Psoas muscle (tissue), 8 donors: ENCODE measurements at places on chromosomes 3 and 15. TPM values are rescaled to one million over a fixed set of nuclear protein-coding genes. Genes with fewer than 3 reads are reported as not detected.

CLDN18 gene
- polyA plus RNA-seq: not detected

LYZL4 gene
- not detected for polyA plus RNA-seq

TNFAIP8L3 gene
- polyA plus RNA-seq: 0.77 TPM

KCNMB3 gene
- polyA plus RNA-seq: 0.72 TPM

ZNF660 gene
- 0.18 TPM for polyA plus RNA-seq

CTNNB1 gene
- polyA plus RNA-seq: 32.1 TPM

C3orf85 gene
- polyA plus RNA-seq: not detected

COL6A5 gene
- polyA plus RNA-seq: not detected

RFC4 gene
- polyA plus RNA-seq: 17.2 TPM

DNA sequence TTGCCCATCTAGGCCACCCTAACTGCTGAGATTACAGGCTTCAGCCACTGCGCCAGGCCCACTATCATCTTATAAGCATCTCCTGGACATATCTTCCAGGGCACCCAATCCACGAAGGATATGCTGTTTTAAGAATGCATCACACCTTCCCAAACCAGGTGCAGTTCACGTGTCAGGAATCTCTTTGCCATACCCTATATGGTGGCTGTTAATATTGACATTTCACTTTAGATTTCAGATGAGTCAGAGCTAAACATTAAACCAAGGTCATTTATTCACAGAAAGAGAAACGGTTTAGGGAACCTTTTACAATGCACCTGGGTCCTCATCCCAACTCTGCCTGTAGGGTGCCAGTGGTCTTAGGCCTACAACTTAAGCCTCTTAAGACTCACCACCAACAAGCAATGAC lies 85.7 kb downstream of the TBL1XR1 start:
- DNase-seq: no peak

- no peak for DNase-seq
Observed at GRCh38 chr3:36906504-36907149, 38.2 kb downstream of the TRANK1 start.

DNA sequence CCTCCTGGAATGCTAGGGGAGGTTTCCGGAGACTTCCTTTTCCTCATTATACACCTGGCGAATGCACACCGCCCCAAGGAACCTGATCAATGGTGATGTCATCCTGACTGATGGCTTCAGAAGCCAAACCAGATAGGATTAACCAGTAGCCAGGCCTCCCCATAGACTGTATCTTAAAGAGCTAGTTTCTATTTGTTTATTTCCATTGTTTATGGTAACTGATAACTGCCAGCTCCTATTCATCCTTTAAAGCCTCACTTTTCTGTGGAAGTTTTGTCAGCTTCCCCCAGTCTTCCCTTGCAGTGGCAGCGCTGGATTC lies at the start of gene MKRN2OS:
MKRN2OS (minus strand) TSS at position 27 of the 319 bp plus-strand sequence. CDS start 35 bp downstream, outside the sequence.
- no peak for DNase-seq

GRCh38 chr3:128060473-128061381 lies 8.5 kb downstream of the SEC61A1 start:
- no peak for DNase-seq

GRCh38 chr3:193132964-193133363 lies 108.1 kb upstream of the PLAAT1 start:
- DNase-seq: no peak

GRCh38 chr15:93052090-93052879 lies 36.7 kb downstream of the RGMA start:
- DNase-seq: no peak

- DNase-seq: no peak
Observed at GRCh38 chr15:66592505-66593218, 26.9 kb upstream of the LCTL start.

GRCh38 chr3:30832961-30833575 lies 61.4 kb downstream of the GADL1 start:
- no peak for DNase-seq

DNA sequence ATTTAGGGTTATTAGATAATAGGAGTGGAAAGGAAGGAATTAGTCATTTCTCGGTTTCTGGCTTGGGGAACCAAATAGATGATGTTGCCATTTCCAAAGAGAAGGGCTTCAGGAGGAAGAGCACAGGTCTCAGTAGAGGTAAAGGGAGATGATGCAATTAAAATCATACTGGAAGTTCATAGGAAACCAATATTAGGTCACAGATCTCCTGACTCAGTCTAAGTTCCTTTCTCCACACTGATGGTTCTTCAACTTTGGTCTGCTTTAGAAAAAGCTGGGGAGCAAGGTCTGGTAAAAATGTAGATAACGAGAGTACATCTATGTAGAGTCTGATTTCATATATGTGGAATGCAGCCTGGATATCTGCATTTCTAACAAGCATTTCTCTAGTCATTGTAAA lies 130.9 kb downstream of the POLQ start:
- DNase-seq: no peak

DNA sequence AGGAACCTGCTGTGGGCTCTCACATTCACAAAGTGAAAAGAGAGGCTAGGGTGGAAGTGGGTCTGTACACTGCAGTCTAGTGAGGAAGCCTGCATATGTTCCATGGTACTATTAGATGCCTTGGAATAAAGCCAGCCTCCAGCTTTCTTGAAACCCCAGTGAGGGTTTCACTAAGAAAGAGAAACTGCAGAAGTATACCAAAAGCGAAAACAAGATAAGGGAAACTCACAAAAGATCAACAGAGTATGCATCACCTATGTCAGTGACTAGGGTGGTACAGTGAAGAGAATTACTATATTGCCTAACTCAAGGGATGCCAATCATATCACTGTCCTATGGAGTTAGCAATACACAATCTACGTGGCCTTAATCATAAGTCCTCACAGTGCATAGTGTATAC lies 212.5 kb upstream of the GADL1 start:
- DNase-seq: no peak

GRCh38 chr3:28982906-28983305 lies 298.0 kb upstream of the RBMS3 start:
- no peak for DNase-seq

- DNase-seq: no peak
Observed at GRCh38 chr3:154684440-154684839, 254.4 kb upstream of the GPR149 start.

GRCh38 chr3:141680620-141681389 lies 57.3 kb upstream of the RNF7 start:
- DNase-seq: peak; percentile 21

- DNase-seq: no peak
Observed at GRCh38 chr3:182118066-182118465, 406.3 kb downstream of the SOX2 start.

DNA sequence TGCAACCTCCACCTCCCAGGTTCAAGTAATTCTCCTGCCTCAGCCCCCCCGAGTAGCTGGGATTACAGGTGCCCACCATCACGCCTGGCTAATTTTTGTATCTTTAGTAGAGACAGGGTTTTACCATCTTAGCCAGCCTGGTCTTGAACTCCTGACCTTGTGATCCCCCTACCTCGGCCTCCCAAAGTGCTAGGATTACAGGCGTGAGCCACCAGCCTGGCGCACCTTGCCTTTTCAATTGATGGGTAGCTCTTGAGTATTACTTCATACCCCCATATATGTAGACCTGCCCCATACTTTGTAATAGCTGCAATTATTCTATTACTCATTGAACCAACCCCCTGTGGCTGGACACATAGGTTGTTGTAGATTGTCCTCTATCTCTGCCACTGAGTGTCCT lies 101.3 kb downstream of the LRRK1 start:
- DNase-seq: no peak

DNA sequence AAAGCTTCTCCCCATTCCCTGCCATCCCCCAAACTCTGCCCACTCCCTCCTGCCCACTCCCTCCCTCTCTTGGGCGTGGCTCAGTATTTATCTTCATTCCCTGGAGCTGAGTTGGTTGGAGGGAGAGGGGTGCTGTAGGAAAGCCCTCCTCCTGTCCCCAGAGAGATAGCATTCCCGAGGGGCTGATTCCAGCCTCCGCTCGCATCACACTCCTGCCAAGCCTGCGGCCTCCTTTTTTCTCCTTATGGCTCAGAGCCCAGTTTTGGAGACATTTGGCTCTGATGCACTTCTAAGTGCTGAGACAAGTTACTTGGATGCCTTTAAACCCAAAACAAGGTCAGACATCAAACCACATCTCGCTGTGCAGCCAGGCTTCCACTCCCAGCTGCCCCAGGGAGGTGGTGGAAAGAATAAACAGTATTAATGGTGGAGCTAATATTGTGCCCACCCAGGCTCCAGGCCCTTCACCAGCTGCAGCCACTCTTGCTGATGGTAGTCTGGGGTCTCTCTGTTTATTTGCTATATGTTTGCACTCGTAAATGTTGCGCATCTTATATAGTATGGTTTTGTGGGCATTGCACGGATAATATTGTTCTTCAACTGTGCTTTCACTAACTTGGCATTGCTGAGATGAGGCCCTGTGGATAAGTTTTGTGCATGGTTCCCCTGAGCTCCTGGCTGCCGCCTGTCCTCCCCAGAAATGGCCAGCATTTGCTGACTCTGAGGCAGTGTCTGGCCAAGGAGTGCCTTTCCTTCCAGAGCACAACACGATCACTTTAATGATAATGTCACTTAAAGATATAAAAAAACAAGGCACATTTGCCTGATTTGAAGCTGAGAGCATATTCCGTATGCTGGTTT lies 157.2 kb downstream of the LRRC28 start:
- DNase-seq: no peak

- no peak for DNase-seq
Observed at GRCh38 chr3:42510325-42510724, 7.9 kb downstream of the VIPR1 start.

DNA sequence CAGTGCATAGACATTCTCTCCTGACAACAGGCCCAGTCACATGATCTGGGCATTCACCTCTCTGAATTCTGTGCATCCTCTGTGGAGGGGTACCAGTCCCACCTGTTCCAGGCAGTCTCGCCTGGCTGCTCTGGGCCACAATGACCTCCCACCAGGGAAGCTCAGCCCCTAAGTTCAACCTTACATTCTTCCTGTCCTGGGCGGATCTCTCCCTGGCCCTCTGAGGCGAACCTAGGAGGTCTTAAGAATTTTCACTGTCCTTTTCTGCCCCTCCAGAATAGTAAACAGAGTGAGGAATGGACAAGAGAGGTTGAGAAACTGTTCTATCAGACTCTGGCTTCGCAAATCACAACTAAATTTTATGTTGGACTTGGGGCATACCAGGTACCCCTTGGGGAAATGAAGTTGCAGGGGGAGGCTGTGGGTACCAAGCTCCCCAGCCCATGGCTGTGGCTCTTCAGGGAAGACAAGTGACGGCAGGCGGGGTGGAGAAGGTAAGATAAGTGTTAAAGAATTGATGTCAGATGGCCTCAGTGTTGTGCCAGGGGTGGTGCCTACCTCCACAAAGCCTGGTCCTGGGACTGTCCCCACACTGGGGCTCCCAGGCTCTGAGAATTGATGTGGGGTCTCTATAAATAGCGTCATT lies 5.3 kb downstream of the SCN5A start:
- DNase-seq: no peak

GRCh38 chr3:179091113-179091512 lies 19.5 kb upstream of the ZMAT3 start:
- DNase-seq: no peak

DNA sequence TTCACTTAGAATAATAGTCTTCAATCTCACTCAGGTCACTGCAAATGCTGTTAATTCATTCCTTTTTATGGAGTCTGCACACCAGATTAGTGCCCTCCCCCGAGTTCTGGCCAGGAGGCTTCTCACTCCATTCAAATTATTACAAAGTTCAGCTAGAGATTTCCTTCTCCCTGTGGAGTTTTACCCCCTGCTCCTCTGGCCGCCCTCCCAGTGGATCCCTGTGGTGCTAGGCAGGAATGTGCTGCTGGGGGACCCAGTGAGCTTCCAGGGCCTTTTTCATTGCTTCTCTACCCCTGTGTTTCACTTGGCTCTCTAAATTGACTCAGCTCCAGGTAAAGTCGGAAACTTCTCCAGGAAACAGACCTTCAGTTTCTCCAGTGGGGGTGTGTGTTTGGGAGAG lies 42.7 kb upstream of the CD200R1L start:
- DNase-seq: peak; percentile 16

DNA sequence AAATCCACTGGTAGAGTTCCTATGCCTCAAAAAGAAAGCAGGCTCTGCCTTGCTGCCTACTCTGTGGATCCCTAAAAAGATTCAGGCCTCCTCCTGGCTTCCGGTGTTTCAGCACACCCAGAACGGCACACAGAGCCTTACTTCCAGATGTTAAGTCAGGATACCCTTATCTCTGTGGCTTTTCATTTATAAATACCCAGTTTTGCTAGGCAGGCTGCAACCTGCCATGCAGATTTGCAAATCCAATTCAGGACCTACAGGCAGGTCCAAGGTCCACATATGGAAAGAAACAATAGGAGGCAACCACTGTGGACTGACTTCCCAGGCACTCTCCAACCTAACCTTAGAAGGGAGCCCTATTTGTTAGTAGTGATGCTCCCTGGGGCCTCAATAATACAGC lies 30.7 kb downstream of the EFL1 start:
- no peak for DNase-seq

GRCh38 chr3:112817271-112817670 lies 29.4 kb downstream of the CD200R1L start:
- no peak for DNase-seq

- DNase-seq: no peak
Observed at GRCh38 chr3:194632809-194633348, 340 bp downstream of the TMEM44 start.
